B cell (primary cell): ENCODE measurements at places on chromosomes 3 and 15.
A peak's percentile ranks its signal among the peaks of the same experiment; 100 is the strongest.

DNA sequence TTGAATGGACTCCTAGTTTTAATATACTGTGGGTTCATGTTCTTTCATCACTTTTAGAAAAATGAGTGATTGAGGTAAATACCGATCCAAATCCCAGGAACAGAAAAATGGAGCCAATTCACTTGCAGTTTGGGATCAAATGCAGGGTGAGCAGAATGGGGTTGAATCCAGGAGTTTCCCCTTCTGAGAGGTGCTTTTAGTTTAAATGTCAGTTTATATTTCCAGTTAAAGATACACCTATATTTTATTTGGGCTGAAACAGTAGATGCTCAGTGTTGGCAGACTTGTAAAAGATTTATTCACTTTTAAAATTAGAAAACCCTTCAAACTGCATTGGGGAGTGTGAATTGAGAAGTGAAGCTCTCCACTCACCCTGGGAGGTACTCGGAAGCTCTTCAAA, 2.6 kb downstream of the TRIM71 start:
- no peak for DNase-seq

GRCh38 chr3:63762934-63763550, 56.1 kb upstream of the C3orf49 start:
- DNase-seq: no peak

GRCh38 chr3:54853573-54854404, 74.1 kb downstream of the LRTM1 start:
- DNase-seq: peak; percentile 16

DNA sequence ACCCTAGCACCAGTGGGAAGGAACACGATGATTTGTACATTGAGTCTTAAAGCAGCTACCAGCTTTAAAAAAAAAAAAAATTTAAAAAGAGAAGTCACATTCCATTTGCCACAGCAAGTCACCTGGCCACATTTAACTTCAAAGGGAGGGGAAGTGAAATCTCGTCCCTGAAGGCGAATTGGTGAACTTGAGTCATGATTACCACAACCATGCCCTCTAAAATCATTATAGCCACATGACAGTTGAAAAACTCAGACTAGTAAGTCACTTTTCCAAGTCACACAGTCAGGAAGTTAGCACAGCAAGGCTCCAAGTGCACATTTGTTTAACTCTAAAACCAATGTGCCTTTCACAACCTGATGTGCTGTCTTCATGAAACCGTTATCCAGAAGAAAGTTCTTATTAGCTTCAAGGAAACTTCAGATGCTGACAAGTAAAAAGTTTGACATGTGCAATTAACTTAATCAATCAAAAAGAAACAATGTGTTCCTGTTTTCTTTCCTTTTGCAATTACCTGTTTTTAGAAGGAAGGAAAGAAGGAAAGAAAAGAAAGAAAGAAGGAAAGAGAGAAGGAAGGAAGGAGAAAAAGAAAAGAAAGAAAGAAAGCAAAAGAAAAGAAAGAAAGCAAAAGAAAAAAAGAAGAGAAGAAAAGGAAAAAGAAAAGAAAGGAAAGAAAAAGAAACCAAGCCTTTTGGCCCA, 8.3 kb upstream of the THSD4 start:
- no peak for DNase-seq

GRCh38 chr15:64856429-64857145, 14.9 kb downstream of the PLEKHO2 start:
- no peak for DNase-seq

- DNase-seq: no peak
Measured at GRCh38 chr3:43906849-43907507, 216.2 kb downstream of the ABHD5 start.
